ENCODE measurements at places on chromosomes 13 and 19.
A peak's percentile ranks its signal among the peaks of the same experiment; 100 is the strongest.

DNA sequence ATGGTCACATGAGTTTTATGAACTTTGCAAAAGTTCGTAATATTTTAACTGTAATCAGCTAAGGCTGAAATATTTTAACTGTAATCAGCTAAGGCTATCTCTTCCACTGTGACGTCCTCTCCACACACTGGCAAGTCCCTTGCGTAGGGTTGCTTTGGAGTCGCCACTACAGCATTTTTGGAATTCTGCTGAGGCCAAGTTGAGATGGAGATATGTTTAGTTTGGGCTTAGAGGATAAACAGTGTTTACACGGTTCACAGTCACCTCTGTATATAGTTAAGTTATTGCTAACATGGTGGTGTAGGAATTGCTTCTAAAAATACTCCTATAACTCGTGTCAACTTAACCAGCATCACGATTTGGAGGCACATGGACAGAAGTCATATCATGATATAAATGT is 143.6 kb upstream of the SERP2 start:
- DNase-seq = no peak

- DNase-seq = no peak
Observed at GRCh38 chr19:47417107-47417745, 2.1 kb downstream of the MEIS3 start.

- DNase-seq = no peak
Observed at GRCh38 chr19:45121827-45122345, 28.9 kb downstream of the PPP1R37 start.

GRCh38 chr13:68987585-68987984 is 1120.0 kb upstream of the ATXN8OS start:
- no peak for DNase-seq

DNA sequence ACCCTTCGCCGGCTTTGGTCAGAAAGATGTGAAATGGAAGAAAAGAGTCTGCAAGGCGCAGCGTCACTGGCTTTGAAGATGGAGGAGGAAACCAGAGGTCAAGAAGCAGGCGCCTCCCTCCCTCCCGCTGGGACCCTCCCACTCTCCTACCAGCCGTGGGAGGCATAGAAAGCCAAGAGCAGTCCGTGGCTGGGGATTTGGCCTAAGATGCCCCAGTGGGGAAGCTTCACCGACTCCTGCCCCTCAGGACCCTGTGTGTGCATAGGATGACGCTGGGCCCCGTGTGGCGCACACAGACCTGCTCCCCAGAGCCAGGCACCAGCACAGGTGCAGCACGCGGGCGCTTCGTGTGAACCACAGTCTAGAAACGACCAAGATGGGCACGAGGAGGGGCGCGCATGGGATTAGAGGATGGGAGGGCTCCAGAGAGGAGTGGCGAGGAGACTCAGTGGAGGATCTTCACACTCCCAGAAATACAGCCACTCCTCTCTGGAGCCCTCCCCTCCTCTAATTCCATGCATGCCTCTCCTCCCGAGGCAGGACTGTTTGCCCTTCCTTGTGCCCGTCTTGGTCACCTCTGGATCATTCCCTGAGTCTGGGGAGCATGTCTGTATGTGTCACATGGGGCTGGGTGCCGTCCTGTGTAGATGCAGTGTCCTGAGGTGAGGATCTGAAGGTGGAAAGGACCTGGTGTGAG is 194.3 kb downstream of the TEX29 start:
- DNase-seq = no peak

DNA sequence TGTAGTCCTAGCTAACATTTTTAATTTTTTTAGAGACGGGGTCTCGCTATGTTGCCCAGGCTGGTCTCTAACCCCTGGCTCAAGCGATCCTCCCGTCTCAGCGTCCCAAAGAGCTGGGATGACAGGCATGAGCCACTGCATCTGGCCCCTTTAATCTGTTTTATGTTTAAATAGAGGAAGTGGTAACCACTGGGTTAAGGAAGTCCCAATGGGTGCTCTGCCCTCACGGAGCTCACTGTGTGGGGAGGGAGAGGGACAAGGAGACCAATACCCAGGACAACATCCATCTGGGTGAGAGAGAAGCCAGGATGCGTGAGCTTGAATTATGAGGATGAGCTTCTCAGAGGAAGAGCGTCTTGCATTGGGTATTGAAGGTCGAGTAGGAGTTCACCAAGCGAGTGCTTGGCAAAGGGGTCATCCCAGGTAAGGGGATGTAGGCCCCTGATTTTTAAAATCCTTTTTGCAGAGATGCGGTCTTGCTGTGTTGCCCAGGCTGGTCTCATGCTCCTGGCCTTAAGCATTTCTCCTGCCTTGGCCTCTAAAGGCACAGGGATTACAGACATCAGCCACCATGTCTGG is 13.8 kb downstream of the YJU2 start:
- no peak for DNase-seq

- DNase-seq = no peak
Observed at GRCh38 chr13:109968876-109969577, 182.6 kb upstream of the IRS2 start.

DNA sequence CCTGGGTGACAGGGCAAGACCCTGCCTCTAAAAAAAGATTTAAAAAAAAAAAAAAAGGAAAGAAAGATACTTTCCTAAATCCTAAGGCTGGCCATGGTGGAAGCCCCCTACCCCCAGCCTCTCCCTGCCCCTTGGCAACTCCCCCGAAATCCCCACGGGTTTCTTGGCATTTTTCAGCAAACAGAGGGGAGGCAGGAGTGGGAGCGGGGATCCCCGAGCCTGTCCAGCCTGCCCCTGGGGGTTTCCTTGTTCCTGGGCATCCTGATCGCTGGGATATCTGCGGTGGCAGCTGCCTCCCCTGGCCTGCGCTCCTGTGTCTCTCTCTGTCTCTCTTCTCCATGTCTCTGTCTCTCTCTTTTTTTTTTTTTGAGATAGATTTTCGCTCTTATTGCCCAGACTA is 3.4 kb upstream of the EBI3 start:
- no peak for DNase-seq

DNA sequence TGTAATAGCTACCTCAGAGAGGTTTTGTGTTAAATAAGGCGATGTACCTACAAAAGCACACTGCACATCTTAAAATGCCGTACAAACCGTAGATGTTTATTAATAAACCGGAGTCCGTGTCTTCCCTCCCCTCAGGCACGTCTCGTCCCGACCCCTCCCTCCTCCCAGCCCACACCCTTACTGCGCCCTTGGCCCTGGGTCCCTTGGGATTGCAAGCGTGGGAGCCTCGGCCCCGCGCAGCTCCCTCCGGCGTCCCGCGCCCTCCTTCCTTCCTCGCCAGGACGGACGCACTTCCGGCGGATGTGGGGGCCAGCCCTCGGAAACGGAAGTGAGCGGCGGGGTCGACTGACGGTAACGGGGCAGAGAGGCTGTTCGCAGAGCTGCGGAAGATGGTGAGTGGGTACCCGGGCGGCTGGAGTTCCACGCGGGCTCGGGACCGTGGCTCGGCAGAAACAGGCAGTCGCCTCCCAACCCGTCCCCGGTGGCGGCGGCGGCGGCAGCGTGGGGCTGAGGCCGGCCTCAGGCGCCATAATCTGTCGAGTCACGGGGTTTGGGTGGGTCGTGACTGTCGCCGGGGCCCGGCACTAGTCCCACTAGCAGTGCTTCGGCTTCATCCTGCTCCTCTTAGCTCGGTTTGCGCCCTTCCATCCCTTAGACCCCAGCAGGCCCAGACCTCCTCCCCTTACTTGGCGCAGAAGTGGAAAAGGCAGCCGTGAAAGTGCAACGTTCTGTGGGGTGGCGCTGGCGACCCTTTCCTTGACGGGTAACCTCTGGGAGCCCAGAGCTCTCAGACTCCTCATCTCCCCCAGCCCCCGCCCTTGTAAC is at the start of gene POMP:
POMP (plus strand) TSS at position 335 of the 825 bp plus-strand sequence; CDS start at position 390, 55 bp downstream.
- DNase-seq = peak; percentile 86

- DNase-seq = no peak
Observed at GRCh38 chr19:28294395-28294794, 918.6 kb downstream of the UQCRFS1 start.

DNA sequence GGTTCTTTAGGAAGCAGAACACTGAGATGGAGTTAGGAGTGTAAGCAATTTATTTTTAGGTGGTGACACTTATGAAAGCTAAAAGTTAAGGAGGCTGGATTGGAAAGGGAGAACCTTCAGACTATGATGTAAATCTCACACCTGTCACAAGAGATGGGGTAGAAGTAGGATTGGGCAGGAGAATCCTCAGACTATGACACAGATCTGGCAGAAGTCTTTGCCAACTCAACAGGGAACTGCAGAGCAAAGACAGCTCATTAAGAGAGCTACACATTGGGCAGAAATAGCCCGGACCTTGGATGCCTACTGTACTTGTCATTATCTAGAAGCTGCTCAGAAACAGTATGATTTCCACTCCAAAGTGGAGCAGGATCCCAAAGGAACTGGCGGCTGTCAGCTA is 134.4 kb downstream of the DNAJC15 start:
- no peak for DNase-seq

- no peak for DNase-seq
Observed at GRCh38 chr13:30905932-30906383, at the start of gene MEDAG. TSS of gene MEDAG (plus strand) at chr13:30906271. CDS start at chr13:30906516, 245 bp downstream.

DNA sequence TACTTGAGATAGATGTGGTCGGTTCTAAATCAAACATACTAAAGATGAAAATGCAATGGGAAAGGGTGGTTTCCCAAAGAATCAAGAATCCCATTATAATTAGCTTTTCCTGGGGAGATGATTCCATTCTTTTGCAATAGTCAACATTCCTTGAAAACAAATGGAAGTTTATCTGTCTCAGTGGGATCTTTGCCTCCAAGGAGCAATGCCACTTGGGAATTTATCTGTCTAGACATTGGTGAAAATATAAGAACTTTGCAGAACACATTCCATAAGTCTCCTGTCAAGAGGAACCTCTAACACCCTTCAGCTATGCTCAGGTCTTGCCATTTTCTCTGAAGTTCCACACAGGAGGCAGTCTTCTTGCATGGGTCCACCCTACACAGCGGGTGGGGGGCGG is 152.5 kb downstream of the KCTD12 start:
- DNase-seq = no peak

DNA sequence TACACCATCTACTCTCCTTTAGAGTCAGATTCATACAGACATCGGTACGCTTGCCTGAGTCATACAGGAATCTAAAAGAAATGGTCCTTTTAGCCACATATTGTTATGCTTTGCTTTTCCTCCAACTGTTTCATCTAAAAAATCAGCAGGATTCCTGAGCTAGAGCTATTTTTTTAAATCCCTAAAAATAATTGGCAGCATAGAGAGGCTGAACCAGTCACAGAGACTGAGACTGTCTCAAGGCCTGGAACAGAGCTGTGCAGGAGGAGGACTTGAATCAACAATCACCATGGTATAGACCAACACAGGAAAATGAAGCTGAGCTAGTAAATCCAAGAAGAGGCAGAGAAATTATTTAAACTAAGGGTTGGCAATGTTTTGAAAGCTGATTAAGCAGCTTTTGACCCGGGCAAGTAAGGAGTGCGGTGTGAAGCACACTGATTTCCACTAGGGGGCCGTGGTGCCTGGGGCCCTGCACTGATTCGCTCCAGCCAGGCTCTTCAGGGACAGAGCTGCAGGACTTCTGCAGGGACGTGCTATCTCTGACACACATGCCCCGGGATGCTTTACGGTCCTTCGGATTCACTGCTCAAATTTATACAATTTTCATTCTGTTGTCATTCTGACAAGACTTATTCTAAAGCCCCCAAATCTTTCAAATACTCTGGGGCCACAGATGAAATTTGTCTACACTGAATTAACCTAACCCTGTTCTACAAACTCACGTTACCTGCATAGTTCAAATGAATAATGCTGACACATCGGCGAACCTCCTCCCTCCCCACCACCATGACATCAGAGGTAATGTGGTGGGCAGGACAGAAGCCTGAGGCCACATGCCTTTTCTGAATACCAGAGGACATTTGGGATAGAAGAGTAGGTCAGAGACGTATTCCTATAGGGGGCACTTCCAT is 87.6 kb upstream of the SLC15A1 start:
- DNase-seq = peak; percentile 92

- no peak for DNase-seq
Observed at GRCh38 chr13:27008733-27009132, 162.9 kb downstream of the USP12 start.

- peak; percentile 11 for DNase-seq
Observed at GRCh38 chr19:46081928-46082727, 41.3 kb upstream of the IGFL4 start.

DNA sequence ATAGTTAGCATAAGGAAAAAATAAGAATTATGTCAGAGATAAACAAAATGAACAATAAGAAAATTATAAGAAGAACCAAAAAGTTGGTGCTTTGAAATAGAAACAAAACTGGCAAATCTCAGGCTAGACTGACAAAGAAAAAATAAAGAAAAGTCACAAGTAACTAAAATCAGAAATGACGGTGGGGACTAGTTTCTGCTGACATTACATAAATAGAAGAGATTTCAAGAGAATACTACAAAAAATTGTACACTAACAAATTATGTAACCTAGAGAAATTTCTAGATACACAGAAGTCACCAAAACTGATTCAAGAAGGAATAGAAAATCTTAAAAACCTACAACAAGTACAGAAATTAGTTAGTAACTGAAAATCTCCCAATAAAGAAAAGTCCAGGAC is 355.6 kb upstream of the SGCG start:
- no peak for DNase-seq

- DNase-seq = peak; percentile 8
Observed at GRCh38 chr19:42325896-42326771, 699 bp downstream of the MEGF8 start.

GRCh38 chr13:30493658-30494381 is 28.1 kb upstream of the HMGB1 start:
- DNase-seq = no peak

DNA sequence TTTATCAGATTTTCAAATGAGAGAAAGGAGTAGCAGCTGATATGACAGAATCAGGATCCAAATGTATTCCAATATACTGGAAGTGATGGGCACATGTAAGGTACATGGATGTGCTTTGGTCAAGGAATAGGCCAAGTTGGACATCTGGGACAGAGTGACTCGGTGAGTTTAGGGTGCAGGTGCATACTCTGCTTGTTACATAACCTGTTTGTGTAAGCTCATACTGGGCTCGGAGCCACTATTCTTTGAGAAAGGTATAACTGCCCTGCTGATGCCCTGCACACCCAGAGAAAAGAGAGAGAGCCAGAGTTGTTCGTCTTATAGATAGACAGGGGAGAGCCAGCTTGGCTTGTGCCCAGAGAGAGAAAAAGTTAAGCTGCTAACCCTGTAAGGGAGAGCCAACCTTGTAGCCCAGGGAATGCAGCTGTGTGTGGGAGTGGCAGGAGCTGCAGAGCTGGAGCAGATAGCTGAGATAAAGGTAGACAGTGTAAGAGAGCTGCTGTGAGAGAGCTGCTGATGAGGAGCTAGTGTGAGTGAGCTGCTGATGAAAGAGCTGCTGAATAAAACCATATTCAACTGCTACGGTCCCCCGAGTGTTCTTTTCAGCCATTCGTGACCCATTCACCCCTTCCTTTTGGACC is 40.7 kb upstream of the N4BP2L1 start:
- no peak for DNase-seq

DNA sequence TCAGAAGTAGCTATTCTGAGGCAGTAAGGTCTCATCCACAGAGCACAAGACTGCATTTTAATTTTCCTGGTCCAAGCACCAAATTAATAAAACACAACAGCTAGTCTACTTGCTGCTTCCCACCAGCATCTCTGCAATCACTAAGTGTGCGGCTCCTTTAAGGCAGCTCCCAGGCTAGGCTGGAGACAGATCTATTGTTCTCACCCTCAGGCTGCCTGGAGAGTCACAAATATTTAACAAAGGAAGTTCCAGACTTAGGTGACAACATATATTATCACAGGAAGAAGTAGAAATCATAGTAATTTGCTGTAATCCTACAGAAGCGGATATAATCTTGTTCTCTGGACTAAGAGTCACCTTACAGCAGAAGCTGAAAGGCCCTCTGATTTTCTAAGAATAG is 2.2 kb upstream of the EID2 start:
- no peak for DNase-seq

- DNase-seq = no peak
Observed at GRCh38 chr13:99378985-99379733, 72.0 kb upstream of the GPR183 start.
